Muscle of arm (tissue), 14 donors: ENCODE measurements at places on chromosomes 11 and 22. TPM values are rescaled to one million over a fixed set of nuclear protein-coding genes. Genes with fewer than 3 reads are reported as not detected.

DNA sequence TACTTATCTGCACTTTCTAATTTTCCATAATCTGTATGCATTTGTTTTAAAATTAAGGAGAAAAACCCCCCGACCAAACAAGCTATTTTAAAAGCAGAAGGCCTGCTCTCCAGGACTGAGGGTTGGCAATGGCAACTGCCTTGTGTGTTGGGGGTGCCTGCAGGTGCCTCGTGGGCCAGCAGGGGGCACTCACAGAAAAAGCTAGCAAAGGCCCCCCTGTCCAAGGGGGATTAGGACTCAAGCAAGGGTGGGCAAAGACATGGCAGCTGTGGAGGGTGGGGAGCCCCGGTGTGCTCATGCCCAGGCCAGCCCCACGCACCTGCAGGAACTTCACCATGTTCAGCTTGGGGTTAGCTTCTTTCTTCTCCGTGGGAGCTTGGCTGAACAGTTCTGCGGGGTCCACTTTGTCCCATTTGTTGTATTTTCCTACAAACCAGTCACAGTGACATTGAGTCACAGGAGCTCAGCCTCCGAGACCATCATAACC lies 10.3 kb downstream of the TOP3B start:
- DNase-seq: no peak

GRCh38 chr11:70521475-70522308 lies 123.4 kb downstream of the CTTN start:
- DNase-seq: no peak

DNA sequence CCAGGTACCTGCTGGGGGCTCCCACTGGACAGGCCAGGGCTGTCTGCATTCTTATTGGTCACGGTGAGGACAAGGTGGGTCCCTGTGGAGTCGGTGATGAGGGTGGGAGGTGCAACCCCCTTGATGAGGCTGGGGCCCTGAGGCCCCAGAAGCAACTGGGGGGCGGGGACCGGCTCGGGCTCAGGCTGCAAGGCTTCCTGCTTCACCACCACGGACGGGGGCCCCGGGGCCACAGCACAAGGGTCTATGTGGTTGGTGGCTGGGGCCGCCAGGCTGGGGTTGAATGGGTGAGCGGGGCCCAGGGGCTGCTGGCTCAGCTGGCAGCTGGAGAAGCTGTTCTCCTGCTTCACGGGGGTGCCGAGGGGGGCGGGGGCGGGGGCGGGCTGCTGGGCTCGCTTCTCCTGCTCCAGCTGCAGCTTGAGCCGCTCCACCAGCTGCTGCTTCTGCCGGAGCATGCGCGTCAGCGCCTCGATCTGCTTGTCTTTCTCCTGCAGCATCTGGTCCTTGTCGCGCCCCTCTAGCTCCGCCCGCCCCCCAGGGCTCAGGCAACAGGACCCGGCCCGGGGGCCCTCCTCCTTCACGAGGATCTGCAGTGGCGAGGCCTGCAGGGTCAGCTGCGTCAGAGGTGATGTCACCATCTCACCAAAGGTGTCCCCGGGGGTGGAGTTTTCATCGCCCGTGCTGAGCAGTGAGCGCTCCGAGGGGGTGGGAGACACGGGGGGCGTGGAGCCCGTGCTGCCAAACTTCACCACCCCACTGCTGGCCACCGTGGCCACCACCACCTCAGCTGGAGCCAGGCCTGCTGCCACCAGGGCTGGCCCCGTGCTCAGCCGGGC lies 48.2 kb downstream of the SGSM3 start:
- DNase-seq: peak; percentile 31

DNA sequence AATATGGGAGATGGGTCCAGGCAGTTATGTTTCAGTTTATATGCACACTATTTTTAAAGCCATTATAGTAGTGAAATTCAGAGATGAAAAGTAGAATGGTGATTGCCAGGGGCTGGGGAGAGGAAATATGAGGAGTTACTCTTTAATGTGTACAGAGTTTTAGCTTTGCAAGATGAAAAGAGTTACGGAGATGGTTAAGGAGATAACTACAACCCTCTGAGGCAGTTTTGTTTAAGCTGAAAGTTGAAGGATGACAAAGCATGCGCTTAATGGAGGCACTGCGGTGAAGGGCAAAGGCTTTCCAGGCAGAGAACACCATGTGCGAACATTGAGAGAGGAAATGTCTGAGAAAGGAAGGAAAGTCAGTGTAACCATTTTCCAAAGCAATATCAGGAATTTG lies 18.2 kb upstream of the BMAL1 start:
- DNase-seq: no peak

DNA sequence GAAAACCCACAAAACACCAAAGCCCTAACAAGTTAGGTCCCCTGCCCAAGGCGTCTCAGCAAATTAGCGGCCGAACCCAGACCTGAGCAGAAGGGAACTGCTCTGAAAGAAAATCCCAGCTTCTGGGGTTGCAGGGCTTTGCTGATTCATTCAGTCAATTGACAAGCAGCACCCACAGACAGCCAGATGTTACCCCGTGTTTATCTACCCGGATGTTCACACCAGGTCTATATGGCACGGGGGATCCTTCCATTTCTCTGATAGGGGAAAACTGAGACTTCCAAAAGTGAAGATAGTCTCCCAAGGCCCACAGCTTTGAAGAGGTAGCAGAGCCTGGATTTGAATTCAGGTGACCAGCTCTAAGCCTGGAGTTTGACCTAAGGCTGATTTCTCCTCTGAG lies 14.0 kb upstream of the OAF start:
- DNase-seq: no peak

GRCh38 chr22:46696614-46697013 lies 41.4 kb downstream of the CERK start:
- no peak for DNase-seq

DNA sequence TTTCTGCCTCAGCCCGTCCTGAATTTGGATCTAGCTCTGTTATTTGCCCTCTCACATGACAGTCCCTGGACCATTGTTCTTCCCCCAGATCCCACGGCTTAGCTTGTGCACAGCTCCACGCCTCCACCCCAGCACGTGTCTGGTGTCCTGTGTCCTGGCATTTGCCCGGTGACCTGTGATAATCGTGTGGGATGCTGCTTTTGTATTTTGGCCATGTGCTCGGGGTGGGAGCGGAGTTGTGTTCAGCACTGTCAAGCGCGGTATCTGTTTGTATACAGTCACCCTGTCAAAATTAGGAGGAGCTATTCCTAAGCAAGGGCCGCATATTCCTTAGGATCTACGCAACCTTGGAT lies 11.9 kb downstream of the ADAMTS8 start:
- no peak for DNase-seq

DNA sequence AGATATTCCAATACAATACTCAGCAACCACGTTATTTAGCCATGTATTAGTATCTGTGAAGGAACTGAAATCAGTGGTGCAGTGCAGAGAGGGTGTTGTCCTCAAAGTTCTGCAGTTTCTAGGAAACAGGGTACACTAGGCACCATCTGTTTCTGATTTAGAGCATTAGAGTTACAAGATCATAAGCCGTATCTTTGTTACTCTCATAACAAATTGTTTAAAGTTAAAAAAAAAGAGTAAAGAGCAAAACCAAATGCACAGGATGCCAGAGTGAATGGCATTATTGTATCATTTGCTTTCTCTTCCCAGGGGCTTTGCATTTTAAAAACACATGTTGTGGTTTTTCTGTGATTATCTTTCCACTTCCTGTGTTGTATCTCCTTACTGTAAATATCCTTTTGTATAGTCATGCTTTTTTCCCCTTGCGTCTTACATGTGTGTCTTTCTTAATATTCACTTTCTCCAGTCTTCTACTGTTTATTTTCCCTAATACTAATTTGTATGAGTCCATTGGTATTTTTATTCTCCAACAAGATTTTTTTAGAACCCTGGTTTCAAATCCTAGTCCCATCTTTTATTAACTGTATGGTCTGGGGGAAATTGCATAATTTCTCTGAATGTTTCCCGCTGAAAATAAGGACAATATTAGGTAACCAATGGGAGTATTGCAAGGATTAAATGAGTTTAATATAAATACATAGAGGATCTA lies 15.2 kb upstream of the NUP160 start:
- peak; percentile 46 for DNase-seq

GRCh38 chr11:128342511-128343134 lies 244.7 kb downstream of the ETS1 start:
- no peak for DNase-seq

DNA sequence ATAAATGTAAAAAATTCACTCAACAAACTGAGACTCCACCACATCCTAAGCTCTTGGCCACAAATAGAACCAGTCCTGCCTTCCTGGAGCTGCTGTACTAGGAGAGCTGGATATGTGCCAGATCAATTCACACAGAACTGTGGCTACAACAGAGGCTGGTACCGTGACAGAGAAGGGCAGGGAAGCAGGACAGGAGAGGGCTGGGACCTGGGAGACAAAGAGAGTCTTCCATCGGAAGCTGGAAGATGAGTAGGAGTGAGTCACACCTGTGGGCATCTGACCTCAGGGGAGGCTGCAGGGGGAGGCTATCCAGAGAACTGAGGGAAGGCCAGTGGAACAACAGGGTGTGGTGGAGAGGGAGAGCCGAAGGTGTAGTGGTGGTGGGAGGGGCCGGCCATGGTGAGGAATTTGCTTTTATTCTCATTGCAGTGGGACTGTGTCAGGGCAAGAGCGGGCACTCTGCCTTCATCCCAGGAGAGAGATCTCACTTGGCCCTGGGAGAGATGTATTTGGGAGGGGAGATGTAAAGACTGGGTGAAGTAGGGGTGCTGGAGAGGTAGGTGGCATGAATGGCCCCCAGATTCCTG lies 1.9 kb upstream of the LTBP3 start:
- no peak for DNase-seq

GRCh38 chr22:49515475-49515874 lies 312.2 kb downstream of the BRD1 start:
- no peak for DNase-seq

DNA sequence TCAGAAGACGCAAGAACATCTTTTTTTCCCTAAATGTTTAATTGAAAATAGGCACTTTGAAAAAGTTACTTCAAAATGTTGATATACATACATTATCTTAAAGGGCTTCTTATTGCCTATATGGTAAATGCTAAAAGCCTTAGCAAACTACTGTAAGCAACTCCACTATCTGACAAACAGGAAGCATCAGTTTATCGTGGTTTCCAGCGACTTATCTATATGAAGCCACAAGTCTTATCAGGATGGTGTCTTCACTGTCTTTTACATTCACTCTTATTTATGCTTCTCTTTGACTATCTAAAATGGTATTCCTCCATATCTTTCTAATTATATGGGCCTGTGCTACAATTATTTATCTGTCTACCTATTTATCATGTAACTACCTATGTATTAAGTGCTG lies 2091.9 kb downstream of the LRRC4C start:
- DNase-seq: no peak

DNA sequence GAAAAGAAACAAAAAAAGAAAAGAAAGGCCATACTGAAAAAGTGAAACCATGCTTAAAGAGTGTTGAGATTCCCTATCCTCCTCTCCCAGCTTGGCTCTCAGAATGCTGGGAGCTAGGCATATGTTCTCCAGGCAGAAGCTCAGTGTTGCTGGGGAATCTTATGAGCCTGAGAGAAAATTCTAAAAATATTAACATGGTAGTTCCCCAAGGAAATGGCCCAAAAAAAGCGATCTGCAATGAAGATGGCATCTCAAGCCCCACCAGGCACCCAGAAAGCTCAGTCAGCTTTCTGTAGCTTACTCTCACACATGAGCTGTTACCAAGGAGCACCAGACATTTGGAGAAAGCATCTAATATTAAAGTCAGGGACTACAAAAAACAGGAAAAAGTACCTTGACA lies 94.5 kb downstream of the CD44 start:
- DNase-seq: no peak

GRCh38 chr11:75306529-75306928 lies 44.9 kb downstream of the ARRB1 start:
- no peak for DNase-seq

GRCh38 chr11:113043698-113044097 lies 82.5 kb downstream of the NCAM1 start:
- DNase-seq: no peak

- DNase-seq: peak; percentile 9
Observed at GRCh38 chr22:49553518-49554295, 274.0 kb downstream of the BRD1 start.

GRCh38 chr22:50530877-50531545 lies 1.2 kb upstream of the TYMP start:
- DNase-seq: no peak

- no peak for DNase-seq
Observed at GRCh38 chr11:45225961-45226871, 59.9 kb downstream of the SYT13 start.

The RELA gene
- 38.5 TPM for polyA plus RNA-seq

The CNTN5 gene
- polyA plus RNA-seq: 5.5 TPM

The EFCAB6 gene
- polyA plus RNA-seq: not detected

The MMP11 gene
- polyA plus RNA-seq: 7.3 TPM

The SEC14L2 gene
- 1.1 TPM for polyA plus RNA-seq

The CCDC15 gene
- polyA plus RNA-seq: 3.5 TPM

The RAB39A gene
- polyA plus RNA-seq: 0.39 TPM

The PDHX gene
- polyA plus RNA-seq: 27.5 TPM

The PANX3 gene
- polyA plus RNA-seq: 0.18 TPM

The POTEH gene
- not detected for polyA plus RNA-seq
